ENCODE measurements at places on chromosomes 3 and 15.

- DNase-seq = no peak
Measured at GRCh38 chr15:98493966-98494511, 154.3 kb upstream of the IGF1R start.

- no peak for DNase-seq
Measured at GRCh38 chr15:82931221-82931620, 21.3 kb downstream of the HOMER2 start.

GRCh38 chr3:15256861-15257341 lies 50.9 kb downstream of the CAPN7 start:
- DNase-seq = no peak

GRCh38 chr3:182393830-182394367 lies 399.4 kb upstream of the ATP11B start:
- DNase-seq = no peak

GRCh38 chr3:136929977-136930670 lies 27.7 kb upstream of the IL20RB start:
- no peak for DNase-seq

GRCh38 chr3:53850895-53851294 lies 4.5 kb downstream of the IL17RB start:
- DNase-seq = no peak

GRCh38 chr3:158863247-158863646 lies 61.4 kb downstream of the MFSD1 start:
- DNase-seq = no peak

- DNase-seq = no peak
Measured at GRCh38 chr3:83802801-83803200, 1156.0 kb upstream of the CADM2 start.

GRCh38 chr3:186465508-186465907 lies 78.7 kb downstream of the CRYGS start:
- DNase-seq = no peak

- DNase-seq = no peak
Measured at GRCh38 chr3:89216016-89216739, 108.8 kb downstream of the EPHA3 start.

GRCh38 chr15:89515477-89515876 lies 19.1 kb upstream of the RHCG start:
- DNase-seq = no peak

GRCh38 chr3:125098611-125099291 lies 43.0 kb upstream of the HEG1 start:
- DNase-seq = no peak

DNA sequence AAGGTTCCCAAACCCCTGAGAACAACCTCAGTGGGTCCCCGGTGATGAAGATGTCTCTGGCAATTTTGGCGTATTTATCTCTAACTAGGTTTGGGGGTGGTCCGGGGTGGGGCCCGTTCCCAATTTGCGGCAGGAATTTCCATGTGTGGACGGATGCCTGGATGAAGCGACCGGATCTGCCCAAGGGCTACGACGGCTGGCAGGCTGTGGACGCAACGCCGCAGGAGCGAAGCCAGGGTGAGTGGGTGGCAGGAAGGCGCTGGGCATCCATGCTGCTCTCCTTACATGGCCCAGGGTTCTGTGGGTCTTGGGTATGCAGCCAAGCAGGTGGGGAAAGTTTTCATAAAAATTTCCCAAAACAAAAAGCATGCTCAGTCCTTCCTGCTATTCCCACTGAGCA lies 29.3 kb downstream of the TGM4 start:
- DNase-seq = no peak

- no peak for DNase-seq
Measured at GRCh38 chr3:68018275-68018674, 363.9 kb upstream of the SUCLG2 start.

DNA sequence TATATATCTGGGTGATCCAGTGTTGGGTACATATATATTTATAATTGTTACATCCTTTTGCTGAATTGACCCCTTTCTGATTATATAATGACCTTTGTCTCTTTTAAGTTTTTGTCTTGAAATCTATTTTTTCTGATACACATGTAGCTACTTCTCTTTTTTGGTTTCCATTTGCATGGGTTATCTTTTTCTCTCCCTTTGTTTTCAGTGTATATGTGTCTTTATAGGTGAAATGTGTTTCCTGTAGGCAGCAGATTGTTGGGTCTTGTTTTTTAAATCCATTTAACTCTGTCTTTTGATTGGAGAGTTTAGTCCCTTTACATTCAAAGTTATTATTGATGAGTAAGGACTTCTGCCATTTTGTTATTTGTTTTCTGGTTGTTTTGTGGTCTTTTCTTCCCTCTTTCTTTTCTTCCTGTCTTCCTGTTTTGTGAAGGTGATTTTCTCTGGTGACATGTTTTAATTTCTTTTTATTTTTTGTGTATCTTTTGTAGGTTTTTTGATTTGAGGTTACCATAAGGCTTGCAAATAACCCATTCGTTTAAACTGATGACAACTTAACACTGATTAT lies 56.8 kb downstream of the STARD9 start:
- no peak for DNase-seq

- DNase-seq = peak; percentile 38
Measured at GRCh38 chr15:85615930-85616329, 178.8 kb downstream of the KLHL25 start.

DNA sequence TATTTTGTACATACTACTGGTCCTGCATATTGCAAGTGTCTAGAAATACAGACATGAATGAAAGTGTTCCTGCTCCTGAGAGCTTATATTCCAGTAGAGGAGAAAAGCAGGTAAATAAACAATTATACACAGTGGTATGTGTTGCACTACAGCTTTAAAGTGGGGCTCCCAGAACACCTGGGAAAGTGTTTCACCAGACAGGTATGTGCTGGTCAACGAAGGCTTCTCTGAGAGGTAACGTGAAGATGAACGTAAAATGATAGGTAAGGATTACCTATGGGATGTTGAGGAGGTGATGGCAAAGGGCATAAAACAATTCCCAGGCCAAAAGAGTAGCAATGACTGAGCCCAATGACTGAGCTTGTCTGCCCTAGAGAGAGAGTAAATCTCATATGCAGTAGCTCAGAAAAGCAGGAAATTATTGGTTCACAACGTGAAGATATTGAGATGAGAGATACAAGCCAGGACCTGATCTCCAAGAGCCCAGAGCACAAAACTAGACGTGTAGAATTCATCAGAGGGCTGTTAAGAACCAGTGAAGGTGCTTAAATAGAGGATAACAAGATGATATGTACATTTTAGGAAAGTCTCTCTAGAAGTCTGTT lies 459.1 kb upstream of the BCHE start:
- DNase-seq = no peak

DNA sequence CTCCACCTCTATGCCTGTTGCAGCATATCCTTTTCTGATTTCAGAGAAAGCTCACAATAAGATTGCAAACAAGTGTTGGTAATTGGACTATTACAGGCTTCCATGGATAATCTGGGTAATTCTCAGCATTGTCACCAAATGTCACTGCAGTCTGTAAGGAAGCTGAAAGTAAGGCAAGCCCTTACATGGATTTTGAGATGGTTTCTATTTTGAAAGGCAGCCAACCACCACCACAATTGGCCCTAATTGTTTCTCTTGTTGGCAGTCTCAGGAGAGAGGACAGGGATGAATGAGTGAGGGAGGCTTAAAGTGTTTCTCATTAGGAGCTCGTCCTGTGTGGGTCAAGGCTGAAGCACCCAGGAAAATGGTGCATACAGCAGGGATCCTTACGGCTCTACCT lies 879.9 kb downstream of the TUSC7 start:
- DNase-seq = no peak

DNA sequence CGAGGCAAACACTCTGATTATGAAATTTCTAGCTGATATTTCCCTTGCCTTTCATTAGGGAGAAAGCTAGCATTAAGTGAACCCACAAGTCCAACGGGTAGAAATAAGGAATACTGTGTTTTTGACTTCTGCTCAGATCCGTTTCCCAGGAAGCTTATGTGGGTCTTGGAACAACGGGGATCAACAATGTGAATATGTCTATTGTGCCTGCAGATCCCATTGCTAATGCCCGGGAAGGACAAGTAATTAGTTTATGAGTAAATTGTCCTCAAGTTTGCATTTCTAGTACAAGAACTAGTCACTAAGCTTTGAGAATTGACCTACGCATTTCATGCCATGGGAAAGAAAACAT lies 236.4 kb downstream of the UACA start:
- DNase-seq = no peak

GRCh38 chr3:4821338-4821737 lies 157.9 kb upstream of the BHLHE40 start:
- DNase-seq = no peak

DNA sequence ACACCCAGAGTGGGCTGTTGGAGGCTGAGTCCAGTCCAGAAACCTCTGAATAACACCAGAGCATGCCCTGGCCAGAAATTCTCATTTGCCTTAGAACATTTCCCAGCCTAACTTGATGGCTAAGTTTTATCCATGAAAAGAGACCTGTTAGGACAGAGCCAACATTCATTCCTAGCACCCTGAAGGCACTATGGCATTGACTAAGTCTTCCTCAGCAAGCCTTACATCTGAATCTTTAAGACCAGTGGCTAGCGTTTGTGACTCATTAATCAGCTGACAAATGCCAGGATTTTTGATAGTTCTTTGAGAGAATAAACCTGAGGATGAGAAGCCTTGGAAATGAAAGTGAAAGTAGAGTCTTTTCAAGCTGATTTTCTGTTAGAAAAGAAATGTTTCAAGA lies 1087.1 kb upstream of the ALCAM start:
- no peak for DNase-seq

- peak; percentile 1 for DNase-seq
Measured at GRCh38 chr3:98259707-98260106, 4.3 kb upstream of the OR5H6 start.

DNA sequence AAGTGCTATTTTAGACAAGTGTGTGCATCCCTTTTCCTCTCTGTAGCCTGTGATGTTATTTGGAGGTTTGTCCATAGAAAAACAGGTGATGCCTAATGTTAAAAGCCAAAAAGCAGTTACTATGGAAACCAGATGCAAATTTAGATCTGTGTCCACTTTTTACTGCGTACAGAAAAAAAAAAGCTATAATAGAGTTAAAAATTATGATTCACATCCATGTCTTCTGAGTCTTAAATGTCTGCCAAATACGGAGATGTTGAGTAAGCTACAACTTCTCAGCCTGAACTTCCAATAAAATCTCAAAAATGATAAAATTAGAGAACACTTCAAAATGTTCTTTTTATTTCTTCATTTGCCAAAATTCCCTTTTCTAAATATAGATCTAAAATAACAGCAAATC lies 74.2 kb upstream of the GAP43 start:
- DNase-seq = no peak

GRCh38 chr3:87867001-87867400 lies 191.8 kb downstream of the CGGBP1 start:
- no peak for DNase-seq

DNA sequence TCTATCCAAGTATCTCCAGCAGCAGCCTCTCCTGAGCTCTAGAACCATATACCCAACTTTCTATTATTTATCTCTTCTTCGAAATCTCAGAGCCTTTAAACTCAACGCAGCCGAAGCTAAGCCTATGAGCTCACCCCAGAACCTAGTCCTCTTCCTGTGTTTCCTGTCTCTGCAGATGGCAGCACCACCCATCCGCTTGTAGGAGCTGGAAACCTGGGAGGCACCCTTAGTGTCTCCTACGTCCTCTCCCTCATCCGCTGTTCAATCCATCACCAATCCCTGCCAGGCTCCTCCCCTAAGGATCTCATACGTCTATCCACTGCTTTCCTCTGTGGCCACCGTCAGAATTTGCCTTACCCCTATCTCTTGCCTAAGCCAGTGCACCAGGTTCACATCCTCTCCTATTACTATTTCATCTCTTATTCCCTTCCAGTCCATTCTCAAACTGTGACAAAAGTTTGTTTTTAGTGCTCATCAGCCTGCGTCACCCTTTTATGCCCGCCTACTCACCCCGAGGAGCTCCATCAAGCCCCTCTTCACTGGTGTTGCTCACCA lies 9.6 kb downstream of the VGLL4 start:
- peak; percentile 33 for DNase-seq

DNA sequence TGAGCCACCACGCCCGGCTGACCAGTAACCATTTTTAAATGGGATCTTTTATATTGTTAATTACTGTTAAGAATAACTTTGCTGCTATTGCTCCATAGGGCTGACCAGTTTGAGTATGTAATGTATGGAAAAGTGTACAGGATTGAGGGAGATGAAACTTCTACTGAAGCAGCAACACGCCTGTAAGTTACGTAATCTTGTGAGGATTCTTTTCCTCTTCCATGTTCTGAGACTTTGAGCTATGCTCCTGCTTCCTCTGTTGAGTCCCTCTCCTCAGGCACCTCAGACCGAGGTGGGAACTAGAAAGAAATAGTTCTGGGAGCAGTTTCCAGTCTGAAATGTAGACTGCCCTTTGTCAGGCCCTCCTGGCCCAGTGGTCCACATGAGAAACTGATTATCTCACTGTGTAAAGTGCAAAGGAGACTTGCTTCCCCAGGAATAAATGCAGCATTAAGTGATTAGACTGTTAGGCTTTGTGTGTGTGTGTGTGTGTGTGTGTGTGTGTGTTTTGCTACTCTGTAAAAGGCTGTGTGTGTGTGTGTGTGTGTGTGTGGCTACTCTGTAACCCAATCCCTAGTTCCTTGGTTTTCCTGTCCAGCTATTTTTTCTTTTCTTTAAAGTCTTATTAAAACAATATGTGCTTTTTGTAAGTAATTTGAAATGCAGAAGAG lies 5.2 kb downstream of the POLR2H start:
- DNase-seq = no peak

DNA sequence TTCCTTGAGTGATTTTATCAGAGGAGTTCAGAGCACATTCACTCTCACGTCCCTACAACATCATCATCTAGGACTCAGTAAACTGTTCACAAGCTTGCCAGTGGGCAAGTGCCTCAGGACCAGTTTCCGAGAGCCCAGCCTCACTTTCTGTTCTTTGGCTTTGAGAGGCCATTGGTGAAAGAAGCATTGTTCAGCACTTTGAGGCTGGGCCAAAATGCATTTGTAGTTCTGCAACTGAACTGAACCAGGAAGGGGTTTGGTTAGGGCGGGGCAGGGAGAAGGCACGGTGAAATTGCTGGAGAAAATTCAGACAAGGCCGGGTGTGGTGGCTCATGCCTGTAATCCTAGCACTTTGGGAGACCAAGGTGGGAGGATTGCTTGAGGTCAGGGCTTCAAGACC lies 222.1 kb upstream of the CHRM5 start:
- no peak for DNase-seq
